ENCODE measurements at places on chromosomes 5 and 9. TPM values are rescaled to one million over a fixed set of nuclear protein-coding genes. Genes with fewer than 3 reads are reported as not detected.

MVB12B gene
- total RNA-seq = 6.4 TPM

DPP7 gene
- 150 TPM for total RNA-seq

PCDHB7 gene
- 6.7 TPM for total RNA-seq

NR5A1 gene
- 0.08 TPM for total RNA-seq

FYB1 gene
- total RNA-seq = 1.0 TPM

TSSK1B gene
- total RNA-seq = not detected

ADRA1B gene
- 1.3 TPM for total RNA-seq

MARCHF3 gene
- total RNA-seq = 0.27 TPM

SPAG8 gene
- total RNA-seq = 1.2 TPM

TNC gene
- 373 TPM for total RNA-seq

SLC25A48 gene
- total RNA-seq = not detected

ZCCHC9 gene
- total RNA-seq = 38.0 TPM

ADAMTS16 gene
- total RNA-seq = 3.7 TPM

GABBR2 gene
- not detected for total RNA-seq

ZNG1C gene
- total RNA-seq = 10.4 TPM

TNFSF15 gene
- total RNA-seq = not detected

CANX gene
- 380 TPM for total RNA-seq

TLX3 gene
- total RNA-seq = not detected

UNC13B gene
- 9.1 TPM for total RNA-seq

GPSM1 gene
- 65.9 TPM for total RNA-seq

SV2C gene
- total RNA-seq = not detected

OBP2B gene
- not detected for total RNA-seq

MLLT3 gene
- 16.8 TPM for total RNA-seq

FLT4 gene
- 0.03 TPM for total RNA-seq

FASTKD3 gene
- total RNA-seq = 10.9 TPM

ACSL6 gene
- total RNA-seq = 0.34 TPM

SOX30 gene
- not detected for total RNA-seq

HAPLN1 gene
- 170 TPM for total RNA-seq

ABITRAM gene
- 10.1 TPM for total RNA-seq

RABEPK gene
- 31.6 TPM for total RNA-seq

ARAP3 gene
- total RNA-seq = 17.0 TPM

PCDHA1 gene
- 2.5 TPM for total RNA-seq

LCN12 gene
- total RNA-seq = not detected

CBY3 gene
- total RNA-seq = not detected

APBA1 gene
- not detected for total RNA-seq

PCDHA12 gene
- total RNA-seq = 2.8 TPM

TMEM203 gene
- 43.5 TPM for total RNA-seq

SPATA31E1 gene
- not detected for total RNA-seq

PCA3 gene
- not detected for total RNA-seq

PHYHD1 gene
- not detected for total RNA-seq

ADGRD2 gene
- not detected for total RNA-seq

IL31RA gene
- total RNA-seq = 5.0 TPM

ADAMTSL2 gene
- not detected for total RNA-seq

ZNF462 gene
- total RNA-seq = 26.3 TPM

AK3 gene
- 28.8 TPM for total RNA-seq

LECT2 gene
- total RNA-seq = not detected

ELOVL7 gene
- total RNA-seq = 0.45 TPM

QSOX2 gene
- total RNA-seq = 30.1 TPM

NR6A1 gene
- total RNA-seq = 2.9 TPM

GGTA1 gene
- total RNA-seq = not detected

NAIP gene
- total RNA-seq = 3.3 TPM

HK3 gene
- not detected for total RNA-seq

GDA gene
- 19.4 TPM for total RNA-seq

EIF4EBP3 gene
- total RNA-seq = 1.2 TPM

WDR70 gene
- 30.2 TPM for total RNA-seq
